ENCODE measurements at places on chromosomes 12 and 14.

- DNase-seq, result peak; percentile 61
Observed at GRCh38 chr12:91577586-91578539, 395.2 kb upstream of the DCN start.

DNA sequence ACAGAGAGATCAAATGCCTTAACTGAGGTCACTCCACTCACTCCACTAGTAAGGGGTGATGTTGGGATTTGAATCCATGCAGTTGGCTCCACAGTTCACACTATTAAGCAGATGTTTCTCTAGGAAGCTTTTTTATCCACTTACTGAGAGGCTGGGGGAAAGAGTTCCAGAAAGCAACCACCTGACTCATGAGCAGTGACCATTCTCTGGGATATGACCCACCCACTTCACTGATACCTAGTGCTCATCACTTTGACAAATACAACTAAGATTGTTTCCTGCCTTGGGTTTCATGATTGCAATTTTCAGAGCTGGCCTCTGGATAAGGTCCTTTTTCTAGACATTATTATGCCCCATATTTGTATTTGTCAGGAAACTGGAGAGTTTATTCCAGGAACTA lies 152.1 kb upstream of the PLEKHG7 start:
- no peak for DNase-seq

DNA sequence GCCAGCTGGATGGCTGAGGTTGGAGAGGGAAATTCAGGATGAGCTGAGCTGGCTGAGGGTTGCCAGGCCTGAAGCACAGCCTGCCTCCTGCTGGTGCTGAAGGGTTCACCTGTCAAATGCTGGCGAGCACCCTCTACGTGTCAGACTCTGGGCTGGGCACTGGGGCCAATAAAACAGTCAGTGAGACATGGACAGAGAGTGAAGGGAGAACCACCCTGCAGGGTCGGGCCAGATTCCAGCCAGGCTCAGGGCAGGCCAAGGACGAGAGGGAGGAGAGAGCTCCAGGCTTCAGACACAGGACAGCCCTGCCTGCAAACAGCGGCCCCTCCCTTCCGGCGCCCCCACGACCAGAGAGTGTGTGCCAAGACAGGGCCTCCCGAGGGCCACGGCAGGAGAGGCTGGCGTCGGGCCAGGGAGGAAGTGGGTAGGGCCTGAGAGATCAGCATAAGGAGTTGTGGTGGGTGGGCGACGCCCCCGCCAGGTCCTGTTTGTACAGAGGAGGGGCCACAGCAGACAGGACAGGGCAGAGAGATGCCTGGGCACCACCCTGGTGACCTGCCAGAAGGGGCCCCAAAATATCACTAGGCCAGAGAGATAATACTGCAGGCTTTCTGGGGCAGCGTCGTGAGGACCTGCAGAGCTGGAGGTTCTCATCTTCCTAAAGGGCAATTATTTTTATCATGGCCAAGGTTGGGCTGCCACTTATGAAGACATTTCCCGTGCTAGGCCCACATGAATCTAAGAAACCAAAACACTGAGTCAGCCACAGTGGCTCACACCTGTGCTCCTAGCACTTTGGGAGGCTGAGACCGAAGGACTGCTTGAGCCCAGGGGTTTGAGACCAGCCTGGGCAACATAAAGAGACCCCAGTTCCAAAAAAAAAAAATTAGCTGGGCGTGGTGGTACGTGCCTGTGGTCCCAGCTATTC lies 73.1 kb upstream of the GPR68 start:
- peak; percentile 21 for DNase-seq

DNA sequence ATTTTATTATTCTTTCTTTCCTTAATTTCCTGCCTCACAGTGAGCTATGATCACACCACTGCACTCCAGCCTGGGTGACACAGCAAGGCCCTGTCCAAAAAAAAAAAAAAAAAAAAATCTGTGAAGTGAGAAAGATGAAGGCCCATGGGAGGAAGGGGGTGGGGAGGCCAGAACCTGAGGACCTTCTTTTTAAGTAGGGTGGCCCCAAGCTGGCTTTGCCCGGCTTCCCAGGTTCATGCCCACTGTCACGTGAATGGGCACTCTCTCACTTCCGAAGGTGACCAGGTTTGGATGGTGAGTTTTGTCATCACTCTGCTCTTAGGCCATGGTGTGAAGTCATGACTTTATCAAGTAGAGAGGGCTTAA lies 82.3 kb downstream of the TNFAIP2 start:
- peak; percentile 34 for DNase-seq

DNA sequence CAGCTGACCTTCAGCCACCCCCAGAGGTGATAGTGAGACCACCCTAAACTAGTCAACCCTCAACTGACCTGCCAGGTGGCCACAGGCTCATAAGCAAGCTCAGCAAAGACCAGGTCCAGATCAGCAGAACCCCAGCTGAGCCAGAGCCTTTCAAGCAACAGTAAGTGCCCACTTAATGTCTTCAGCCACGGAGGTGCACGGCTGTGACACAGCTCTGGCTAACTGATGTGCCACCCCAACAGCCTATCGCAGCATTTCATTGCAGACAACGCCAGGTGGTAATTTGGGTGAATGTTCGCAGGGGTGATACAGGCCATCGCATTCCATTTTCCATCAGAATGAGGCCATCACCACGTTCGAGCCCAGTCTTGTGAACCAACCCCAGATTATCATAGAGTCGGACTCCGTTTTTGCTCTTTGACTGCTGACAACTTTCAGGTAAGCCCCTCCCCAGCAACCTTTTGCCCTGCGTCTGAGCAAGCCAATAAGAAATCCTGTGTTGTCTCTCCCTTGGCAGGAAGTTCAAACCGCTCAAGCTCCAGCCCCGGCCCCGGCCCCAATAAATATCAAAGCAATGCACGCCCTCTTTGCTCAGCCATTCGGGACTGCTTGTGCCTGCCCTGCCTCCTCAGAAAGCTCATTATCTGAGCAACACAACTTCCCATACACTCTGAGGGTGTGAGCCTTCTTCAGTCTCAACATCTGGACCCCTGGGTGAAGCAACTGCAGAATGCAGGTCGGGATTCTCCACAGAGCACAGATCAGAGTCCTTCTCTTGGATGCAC lies 44.4 kb downstream of the JAG2 start:
- DNase-seq, result no peak

DNA sequence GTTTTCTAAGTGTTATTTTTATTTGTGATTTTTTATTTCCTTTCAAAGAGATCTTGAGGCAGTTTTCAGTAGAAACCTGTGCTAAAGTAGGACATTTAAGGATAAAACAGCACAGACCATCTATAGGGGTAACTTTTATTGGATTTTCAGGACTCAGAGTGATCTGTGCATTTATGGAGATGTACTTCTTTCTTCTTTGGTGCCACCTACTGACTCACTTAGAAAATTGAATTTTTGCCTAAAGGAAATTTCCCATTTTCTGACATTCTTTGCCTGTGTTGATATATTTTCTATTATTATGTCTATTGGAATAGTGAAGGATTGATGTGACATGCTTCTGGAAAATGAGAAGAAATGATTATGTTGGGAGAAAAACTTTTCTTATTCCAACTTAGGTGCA lies 113.0 kb downstream of the UNC79 start:
- peak; percentile 61 for DNase-seq

GRCh38 chr12:68294251-68294650 lies 37.9 kb downstream of the MDM1 start:
- DNase-seq, result no peak

DNA sequence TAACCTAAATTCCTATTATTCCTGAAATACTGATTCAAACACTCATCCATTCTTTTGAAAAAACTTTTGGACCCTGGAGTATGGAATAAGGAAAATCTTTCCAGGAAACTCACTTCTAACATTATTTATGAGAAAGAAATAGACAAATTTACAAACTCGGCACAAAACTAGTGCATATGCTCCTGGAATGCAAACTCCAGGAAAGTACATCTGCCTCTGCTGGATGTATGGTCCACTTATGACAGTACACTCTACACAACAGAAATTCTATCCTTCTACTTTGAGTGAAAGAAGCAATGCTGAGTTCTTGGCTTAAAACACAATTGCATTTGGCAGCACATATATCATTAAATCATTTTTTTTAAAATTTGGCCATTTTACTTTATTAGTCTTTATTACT lies 700.5 kb upstream of the STXBP6 start:
- no peak for DNase-seq

- DNase-seq, result no peak
Observed at GRCh38 chr14:102917056-102917385, 5.4 kb upstream of the AMN start.

DNA sequence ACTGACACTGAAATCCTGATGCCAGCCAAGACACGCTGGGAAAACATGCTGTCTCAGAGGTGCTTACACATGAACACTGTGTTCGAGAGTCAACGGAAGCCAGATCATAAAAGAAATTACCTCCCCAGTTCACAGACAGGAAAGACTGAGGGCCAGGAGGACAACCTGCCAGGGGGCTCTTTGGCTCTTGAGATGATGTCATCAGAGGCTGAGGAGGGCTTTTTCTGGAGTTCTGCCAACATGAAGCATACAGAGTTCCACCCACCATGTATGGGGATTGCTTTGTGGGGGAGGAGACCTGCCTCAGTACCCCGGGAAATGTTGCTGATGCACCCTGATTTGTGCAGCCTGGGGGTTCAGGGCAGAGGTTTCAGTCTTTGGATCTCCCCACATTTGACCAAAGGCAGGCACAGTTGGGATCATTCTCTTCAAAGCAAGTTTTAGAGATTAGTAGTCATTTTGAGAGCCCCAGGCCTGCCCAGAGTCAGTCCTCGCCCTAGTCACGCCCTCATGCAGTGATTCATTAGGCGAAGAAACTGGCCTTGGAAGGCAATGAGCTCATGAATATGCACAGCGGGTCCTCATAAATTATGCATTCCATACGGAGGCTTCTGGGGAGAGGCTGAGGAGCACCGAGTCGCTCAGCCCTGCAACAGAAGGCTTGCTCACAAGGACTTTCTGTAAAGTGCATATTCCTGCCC lies 34.9 kb upstream of the EML1 start:
- DNase-seq, result peak; percentile 98

GRCh38 chr12:102478405-102479098 lies 1.8 kb downstream of the IGF1 start:
- DNase-seq, result no peak

GRCh38 chr12:29043069-29043468 lies 106.0 kb upstream of the FAR2 start:
- peak; percentile 83 for DNase-seq

DNA sequence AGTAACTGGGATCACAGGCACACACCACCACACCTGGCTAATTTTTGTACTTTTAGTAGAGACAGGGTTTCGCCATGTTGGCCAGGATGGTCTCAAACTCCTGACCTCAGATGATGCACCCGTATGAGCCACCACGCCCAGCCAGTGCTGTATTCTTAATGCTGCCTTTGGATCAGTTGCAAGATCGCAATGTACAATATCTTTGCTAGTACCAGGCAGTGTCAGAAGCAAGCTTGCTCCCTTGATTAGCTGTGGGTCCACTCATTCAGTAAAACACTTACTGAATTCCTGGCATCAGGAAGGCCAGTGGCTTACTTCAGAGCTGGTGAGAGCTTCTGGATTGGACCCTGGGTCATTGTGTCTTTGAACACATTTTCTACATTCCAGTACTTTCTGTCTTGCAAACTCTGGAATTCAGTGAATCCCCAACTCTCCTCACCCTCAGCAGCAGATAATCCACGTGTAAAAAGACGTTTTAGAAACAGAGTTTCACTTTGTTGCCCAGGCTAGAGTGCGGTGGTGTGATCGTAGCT lies 1183.7 kb downstream of the AACS start:
- DNase-seq, result no peak

DNA sequence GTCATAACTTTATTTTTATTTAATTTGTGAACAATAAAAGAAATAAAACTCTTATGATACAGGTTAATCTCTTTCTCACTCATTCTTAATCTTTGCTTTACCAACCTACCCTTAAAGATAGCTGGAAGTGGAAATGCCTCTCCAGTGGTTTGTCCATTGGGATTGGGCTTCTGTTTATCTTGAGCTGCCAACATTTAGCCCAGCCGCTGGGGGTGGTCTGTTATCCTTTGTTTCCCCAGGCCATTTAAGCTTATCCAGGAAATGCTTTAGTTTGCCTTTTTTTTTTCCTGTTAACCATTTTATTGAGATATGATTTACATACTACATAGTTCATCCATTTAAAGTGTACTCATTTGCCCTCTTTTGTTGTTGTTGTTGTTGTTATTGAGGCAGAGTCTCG lies 8.2 kb downstream of the TDG start:
- no peak for DNase-seq

DNA sequence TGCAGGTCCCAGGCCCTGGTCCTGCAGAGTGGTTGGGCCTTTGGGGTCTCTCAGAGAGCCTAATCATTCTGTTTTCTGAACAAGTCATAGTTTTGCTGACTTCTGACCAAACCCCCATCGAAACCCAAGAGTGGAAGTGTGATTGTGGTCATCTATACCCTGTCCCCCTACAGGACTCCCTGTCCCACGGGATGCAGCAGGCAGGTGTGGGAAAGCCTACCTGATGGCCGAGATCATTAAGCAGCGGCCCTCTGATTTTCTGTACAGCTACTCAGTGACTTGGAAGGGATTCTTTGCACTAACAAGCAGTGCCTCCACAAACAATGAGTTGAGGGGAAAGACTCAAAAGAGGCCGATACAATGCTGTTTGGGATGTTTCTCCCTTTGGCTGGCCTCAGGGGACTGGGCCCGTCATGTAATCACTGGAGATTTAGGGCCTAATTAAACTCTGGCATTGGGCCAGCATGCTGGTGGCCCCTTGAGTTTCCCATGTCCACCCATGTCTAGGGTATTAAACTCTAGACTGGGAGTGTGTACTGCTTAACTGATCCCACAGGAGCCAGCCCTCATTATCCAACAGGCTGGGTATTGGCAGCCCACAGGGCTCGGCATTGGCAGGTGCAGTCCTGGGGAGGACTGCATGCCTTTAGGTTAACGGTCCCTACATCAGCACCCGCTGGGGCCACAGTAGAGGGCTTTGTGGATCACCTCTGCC lies 192.8 kb downstream of the ZFP36L1 start:
- DNase-seq, result no peak

- peak; percentile 61 for DNase-seq
Observed at GRCh38 chr12:95838125-95838524, 20.6 kb upstream of the SNRPF start.

- peak; percentile 75 for DNase-seq
Observed at GRCh38 chr12:53495903-53496751, 3.1 kb downstream of the MAP3K12 start.

GRCh38 chr14:74064426-74064825 lies 19.8 kb downstream of the ALDH6A1 start:
- peak; percentile 5 for DNase-seq

- DNase-seq, result peak; percentile 73
Observed at GRCh38 chr12:63888908-63889635, 44.6 kb downstream of the SRGAP1 start.

Measured in GM23248 (cell line).